PC-3 (cell line): ENCODE measurements at places on chromosomes 2 and 18.

DNA sequence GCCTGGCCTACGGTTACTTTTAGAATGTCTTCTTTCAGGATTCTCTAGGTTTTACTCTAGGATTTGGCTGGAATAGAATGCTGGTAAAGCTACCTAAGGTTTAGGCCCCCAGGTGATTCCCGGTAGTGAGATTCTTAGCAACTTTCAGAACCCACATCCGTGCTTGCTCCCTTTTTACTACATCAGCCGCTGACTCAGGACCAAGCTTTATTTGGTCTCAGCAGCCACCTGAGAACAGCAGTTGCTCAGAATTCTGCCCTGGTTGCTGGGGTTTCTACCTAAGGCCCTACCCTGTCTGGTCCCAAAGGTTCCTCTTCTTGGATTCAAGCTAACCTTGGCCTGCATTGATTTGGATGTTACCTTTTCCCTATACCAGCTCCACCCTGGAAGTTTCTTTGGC is 36.1 kb upstream of the NDUFV2 start:
- no peak for DNase-seq
- no peaks in the 10 kb centered on the region for H3K36me3 ChIP-seq
- no peaks in the 10 kb centered on the region for H3K27me3 ChIP-seq
- no peak overlapping the region for H3K27ac ChIP-seq
- peaks cover 14% of the 10 kb centered on the region for H3K4me1 ChIP-seq

- no peaks in the 10 kb centered on the region for H3K27me3 ChIP-seq
- H3K27ac ChIP-seq, result no peak overlapping the region
- DNase-seq, result no peak
- no peaks in the 10 kb centered on the region for H3K36me3 ChIP-seq
- no peak overlapping the region for H3K4me3 ChIP-seq
Measured at GRCh38 chr2:47238638-47239037, 83.5 kb upstream of the STPG4 start.

- no peaks in the 10 kb centered on the region for H3K36me3 ChIP-seq
- H3K27me3 ChIP-seq, result no peaks in the 10 kb centered on the region
- H3K4me1 ChIP-seq, result peaks cover 25% of the 10 kb centered on the region
Measured at GRCh38 chr2:177261116-177262060, 3.1 kb downstream of the NFE2L2 start.

- H3K4me1 ChIP-seq, result no peaks in the 10 kb centered on the region
- no peaks in the 10 kb centered on the region for H3K36me3 ChIP-seq
- DNase-seq, result no peak
- H3K4me3 ChIP-seq, result no peak overlapping the region
- H3K27ac ChIP-seq, result no peak overlapping the region
- no peaks in the 10 kb centered on the region for H3K27me3 ChIP-seq
Measured at GRCh38 chr2:68438455-68439303, 28.4 kb downstream of the FBXO48 start.

DNA sequence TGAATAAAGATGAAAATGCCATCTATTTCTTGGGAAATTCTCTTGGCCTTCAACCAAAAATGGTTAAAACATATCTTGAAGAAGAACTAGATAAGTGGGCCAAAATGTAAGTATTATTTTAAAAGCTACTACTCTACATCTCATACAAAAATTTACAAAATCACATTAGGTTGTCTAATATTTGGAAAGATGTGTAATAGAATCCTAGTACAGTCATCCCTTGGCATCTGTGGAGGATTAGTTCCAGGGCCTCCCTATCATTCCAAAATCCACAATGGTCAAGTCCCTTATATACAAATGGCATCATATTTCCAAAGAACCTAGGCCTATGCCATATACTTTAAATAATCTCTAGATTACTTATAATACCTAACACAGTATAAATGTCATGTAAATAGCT is 41.2 kb downstream of the KYNU start:
- DNase-seq, result peak; percentile 4
- no peaks in the 10 kb centered on the region for H3K27me3 ChIP-seq
- no peaks in the 10 kb centered on the region for H3K4me1 ChIP-seq
- no peak overlapping the region for H3K4me3 ChIP-seq

DNA sequence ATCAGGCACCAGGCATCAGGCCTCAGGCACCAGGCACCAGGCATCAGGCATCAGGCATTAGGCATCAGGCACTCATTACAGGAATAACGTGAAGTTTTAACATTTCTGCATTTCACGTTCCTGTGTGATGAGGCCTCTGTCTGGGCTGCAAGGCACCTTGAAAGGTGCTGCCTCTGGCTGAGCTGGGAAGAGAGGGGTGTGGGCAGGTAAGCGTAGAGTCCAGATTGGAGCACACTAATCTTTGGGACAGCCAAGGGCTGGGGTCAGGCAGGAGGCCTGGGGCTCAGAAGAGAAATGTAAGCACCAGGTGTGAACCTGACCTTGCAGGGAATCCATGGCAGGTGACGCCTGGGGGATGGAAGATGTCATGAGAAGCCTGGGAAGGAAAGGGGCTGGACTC is 25.3 kb upstream of the SNTG2 start:
- no peak for DNase-seq
- no peak overlapping the region for H3K4me3 ChIP-seq
- peaks cover 87% of the 10 kb centered on the region for H3K27me3 ChIP-seq
- H3K27ac ChIP-seq, result no peak overlapping the region
- no peaks in the 10 kb centered on the region for H3K4me1 ChIP-seq

- DNase-seq, result no peak
- no peak overlapping the region for H3K4me3 ChIP-seq
- no peaks in the 10 kb centered on the region for H3K27me3 ChIP-seq
- no peak overlapping the region for H3K27ac ChIP-seq
- H3K4me1 ChIP-seq, result peaks cover 14% of the 10 kb centered on the region
Measured at GRCh38 chr2:174600349-174600748, 2.7 kb upstream of the WIPF1 start.

DNA sequence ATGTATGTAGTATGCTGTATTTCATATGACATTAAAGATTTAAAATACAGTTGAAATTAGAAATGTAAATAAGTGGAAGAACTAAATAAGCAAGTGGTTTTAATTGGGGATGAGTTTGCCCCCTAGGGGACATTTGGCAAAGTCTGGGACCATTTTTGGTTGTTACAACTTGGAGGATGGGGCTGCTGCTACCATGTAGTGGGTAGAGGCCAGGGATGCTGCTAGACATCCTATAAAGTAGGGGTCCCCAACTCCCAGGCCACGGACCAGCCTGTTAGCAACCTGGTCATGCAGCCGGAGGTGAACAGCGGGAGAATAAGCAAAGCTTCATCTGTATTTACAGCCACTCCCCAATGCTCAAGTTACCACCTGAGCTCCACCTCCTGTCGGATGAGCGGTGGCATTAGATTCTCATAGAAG is 27.9 kb upstream of the ASNSD1 start:
- no peaks in the 10 kb centered on the region for H3K4me1 ChIP-seq
- DNase-seq, result peak; percentile 49
- no peak overlapping the region for H3K27ac ChIP-seq
- H3K36me3 ChIP-seq, result no peaks in the 10 kb centered on the region
- no peaks in the 10 kb centered on the region for H3K27me3 ChIP-seq
